ENCODE measurements at places on chromosomes 1 and 21. TPM values are rescaled to one million over a fixed set of nuclear protein-coding genes. Genes with fewer than 3 reads are reported as not detected.

Gene TMPRSS3
- not detected for total RNA-seq

Gene SPRR2A
- not detected for total RNA-seq

Gene UBASH3A
- total RNA-seq = not detected

Gene C1orf21
- 20.0 TPM for total RNA-seq

GRCh38 chr1:243730487-243731150 lies 119.4 kb downstream of the AKT3 start:
- no peak for DNase-seq

Gene FAM78B
- total RNA-seq = not detected
